NCI-H774 (cell line): ENCODE measurements at places on chromosomes 5 and 9.

GRCh38 chr9:102178811-102179210 lies 440.4 kb upstream of the GRIN3A start:
- DNase-seq = no peak

DNA sequence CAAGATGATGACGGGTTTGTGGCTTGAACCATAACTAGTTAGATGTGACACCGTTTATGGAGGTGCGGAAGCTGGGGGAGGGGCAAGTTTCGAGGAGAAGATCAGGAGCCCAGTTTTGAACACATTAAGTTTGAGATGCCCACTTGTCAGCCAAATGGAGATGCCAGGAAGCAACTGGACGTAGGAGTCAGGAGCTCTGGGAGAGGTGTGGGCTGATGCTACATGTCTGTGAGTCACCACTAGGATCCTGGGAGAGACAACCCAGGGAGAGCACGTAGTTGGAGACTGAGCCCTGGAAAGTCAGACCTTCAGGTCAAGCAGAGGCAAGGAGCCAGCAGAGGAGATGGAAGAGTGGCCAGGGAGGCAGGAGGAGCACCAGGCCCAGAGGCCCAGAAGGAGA lies 48.8 kb upstream of the SLC25A51 start:
- DNase-seq = no peak

- DNase-seq = no peak
Observed at GRCh38 chr5:12691330-12691729, 787.1 kb upstream of the CTNND2 start.

DNA sequence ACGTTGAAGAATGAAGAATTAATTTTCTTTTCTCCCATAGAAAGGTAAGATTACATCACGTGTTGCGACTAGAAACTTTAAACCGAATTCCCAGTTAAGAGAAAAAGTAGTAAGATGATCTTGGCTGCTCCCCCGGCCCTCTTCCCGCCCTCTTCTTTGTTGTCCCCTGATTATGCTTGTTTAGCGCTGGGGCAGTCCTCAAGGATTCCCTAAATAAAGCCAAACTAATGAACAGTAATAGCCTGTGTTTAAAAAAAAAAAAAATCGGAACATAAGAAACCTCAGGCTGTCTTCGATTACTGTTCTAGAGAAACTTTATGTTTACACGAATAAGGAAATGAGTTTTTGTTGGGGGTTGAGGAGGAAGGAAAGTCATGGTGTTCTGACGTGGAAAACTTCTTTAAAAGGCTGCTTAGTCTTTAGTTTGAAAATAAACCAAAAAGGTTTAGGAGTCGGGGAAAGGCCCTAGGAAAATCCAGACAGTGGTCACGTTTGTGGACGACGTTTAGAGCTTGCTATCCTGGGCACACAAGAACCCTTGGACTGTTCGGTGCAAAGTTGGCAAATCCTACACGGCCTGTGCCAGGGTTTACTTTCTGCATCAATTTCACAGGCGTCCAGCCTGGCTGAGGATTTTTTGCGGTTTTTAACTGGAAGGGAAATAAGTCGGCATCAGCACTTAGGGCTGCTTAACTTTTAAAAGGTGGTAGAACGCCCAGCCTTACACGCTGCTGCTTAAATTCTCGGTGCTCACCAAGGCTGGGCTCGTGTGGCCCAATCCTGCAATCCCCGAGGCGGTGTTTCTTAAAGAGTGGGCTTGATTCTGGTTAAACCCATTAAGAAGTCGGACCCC lies 1.1 kb upstream of the MAT2B start:
- DNase-seq = no peak

DNA sequence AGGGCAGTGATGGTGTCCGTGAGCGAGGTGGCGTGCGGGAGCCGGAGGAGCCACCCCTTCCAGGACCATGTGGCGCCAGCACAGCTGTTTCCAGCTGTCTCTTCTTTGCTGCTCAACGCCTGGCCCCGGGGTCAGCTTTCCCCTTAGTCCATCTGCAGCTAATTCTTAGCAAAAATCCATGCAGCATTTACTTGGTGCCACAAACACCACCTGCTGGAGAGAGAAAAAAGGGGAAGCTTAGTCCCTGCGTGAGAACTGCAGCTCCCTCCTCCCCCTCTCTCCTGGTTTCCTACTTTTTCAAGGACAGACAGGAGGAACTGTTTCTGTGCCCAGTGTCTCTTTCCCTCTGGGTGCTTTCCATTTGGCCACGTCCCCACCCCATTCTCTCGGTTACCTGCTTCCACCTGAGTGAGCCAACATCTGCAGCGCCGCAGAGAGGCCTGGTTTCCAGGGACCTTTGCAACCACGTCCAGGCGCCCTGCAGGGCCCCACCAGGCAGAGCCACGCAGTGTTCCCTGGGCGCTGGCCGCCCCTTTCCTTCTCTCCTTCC lies 3.4 kb downstream of the SLC6A19 start:
- DNase-seq = no peak

- no peak for DNase-seq
Observed at GRCh38 chr5:78592735-78593386, 55.7 kb downstream of the LHFPL2 start.

DNA sequence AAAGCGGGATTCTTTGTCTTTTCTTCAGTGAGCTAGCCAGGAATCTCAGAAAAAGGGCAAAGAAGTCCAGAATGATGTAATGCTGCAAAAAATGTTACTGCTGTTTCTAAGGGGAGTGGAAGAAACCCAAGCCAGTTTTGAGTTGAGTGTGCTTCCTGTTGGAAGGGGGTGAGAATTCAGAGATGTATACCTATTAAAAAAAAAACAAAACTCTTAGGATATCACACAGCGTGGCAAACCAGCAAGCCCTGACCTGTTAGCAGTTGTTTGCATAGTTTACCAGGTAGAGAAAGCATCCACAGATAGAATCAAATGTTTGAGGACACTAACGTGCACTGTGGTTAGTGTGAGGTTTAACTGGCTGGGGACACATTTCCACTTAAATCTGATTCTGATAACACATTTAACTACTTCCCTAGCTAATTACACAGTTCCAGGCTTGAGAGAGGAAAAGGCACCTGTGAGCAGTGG lies 11.4 kb downstream of the BASP1 start:
- no peak for DNase-seq
